NCI-H1105 (cell line): ENCODE measurements at places on chromosomes 16 and 17.

GRCh38 chr17:36131421-36131820 lies 27.8 kb downstream of the CCL4 start:
- no peak for DNase-seq

- no peak for DNase-seq
These were observed 66.9 kb downstream of the METRNL start for GRCh38 chr17:83146347-83146746.

DNA sequence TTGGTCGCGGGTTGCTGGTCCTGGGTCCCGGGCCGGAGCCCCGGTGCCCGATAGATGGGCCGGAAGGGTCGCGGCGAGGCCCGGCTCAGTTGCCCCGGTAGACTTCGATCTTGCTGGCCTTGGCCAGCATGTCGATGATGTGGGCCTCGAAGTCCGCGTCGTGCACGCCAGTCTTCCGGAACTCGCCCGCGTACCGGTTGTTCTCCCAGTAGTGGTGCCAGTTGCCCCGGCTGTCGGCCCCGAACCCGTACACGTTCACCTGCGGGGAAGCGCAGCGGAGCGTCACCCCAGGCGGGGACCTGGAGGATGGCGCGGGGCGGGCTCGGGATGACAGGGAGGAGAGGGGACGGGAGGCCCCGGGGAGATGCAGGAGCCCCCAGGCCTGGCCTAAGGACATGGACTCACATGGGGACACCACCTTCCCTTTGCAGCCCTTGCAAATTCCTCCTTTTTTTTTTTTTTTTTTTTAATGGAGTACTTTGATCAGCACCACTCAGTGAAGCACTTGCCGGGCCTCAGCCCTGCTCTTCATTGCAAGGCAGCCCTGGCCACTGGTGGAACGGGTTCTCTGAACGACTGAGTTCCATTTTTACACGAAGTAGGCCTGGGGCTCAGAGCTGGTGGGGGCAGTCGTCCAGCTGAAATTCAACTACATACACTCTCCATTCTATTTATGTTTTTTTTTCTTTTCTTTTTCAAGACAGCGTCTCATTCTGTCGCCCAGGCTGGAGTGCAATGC lies 35.1 kb downstream of the DDX19A start:
- DNase-seq = no peak

GRCh38 chr17:45147581-45148182 lies 593 bp upstream of the HEXIM1 start:
- DNase-seq = peak; percentile 82

- no peak for DNase-seq
These were observed 312.7 kb upstream of the ERCC4 start for GRCh38 chr16:13607289-13607688.

DNA sequence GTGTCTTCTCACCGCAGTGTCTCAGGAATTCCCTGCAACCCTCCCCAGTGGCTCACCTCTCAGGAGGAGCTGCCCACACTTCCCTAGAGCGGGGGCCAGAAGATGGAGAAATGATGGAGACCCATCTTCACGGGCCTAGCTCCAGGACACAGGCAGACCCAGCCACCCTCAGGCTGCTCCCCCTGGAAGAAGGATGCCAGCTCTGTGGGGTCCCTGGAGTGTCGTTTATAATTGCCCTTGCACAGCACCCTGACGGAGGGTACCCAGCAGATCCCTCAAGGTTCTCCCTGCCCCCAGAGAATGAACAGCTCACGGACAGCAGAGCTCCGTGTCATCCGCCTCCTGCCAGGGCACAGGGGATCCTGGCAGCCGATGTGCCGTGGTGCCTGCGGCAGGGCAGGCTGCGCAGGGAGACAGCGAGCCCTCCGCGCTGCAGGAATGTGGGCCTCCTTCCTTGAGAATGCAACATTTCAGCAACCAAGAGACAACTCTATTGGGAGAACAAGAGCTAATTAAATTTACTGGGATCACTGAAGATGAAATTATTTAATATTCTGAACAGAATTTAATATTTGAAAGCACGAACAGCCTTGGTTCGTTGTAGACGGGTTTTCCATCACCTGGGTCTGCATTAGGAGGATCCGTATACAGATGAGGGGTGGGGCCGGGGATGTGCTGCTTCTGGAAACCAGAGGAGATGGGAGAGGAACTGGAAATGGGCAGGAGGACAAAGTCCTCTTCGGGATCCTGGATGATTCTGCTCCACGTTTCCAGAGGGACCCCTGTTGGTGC lies 21.0 kb upstream of the RBFOX3 start:
- no peak for DNase-seq

DNA sequence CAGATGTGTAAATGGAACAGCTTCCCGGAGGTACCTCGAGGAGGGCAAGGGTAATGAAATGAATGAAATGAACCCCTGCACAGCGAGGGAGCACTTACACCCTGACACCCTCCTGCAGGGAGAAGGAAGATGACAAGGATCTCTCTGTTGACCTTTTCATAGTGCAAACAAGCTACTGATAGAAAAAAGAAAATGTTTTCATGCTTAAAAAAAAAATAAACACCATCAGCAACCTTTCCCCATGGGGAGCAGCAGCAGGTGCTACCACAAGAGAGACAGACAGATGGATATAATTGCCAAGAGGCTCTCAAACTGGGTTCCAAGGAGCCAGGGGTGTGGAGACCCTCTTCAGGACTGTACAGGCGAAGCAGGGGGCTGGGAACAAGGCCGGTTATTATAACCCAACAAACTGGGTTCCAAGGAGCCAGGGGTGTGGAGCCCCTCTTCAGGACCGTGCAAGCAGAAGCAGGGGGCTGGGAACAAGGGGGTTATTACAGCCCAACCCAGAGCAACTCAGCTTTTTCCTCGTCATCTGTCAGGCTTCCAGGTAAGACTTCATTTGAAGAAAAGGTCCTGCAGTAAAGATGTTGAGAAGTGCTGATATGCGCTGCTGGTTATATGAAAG lies 718 bp upstream of the RPH3AL start:
- DNase-seq = no peak

- DNase-seq = no peak
These were observed 357.9 kb upstream of the ZFHX3 start for GRCh38 chr16:73405851-73406250.

DNA sequence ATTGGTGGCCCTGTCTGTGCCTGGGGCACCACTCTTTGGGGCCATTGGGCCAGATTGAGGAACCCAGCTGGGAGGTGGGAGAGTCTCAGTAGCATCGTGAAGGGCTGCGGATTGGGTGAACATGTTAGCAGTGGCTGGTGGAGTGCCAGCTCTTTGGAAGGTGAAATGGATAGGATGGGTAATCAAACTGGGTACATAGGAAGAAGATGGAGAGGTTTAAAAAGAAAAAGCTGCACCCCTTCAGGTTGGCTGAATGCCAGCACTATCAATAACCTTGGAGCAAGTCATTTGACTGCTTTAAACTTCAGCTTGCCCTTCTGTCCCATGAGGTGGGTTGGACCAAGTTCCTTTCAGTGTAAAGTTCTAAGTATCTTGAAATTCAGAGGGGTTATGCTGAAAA lies 95.0 kb downstream of the RPTOR start:
- no peak for DNase-seq

GRCh38 chr17:17150448-17150800 lies 55.7 kb downstream of the PLD6 start:
- DNase-seq = no peak

- DNase-seq = no peak
These were observed 4.0 kb downstream of the LYRM1 start for GRCh38 chr16:20904507-20905081.

- DNase-seq = no peak
These were observed 116.4 kb downstream of the SEC14L1 start for GRCh38 chr17:77257169-77257568.

DNA sequence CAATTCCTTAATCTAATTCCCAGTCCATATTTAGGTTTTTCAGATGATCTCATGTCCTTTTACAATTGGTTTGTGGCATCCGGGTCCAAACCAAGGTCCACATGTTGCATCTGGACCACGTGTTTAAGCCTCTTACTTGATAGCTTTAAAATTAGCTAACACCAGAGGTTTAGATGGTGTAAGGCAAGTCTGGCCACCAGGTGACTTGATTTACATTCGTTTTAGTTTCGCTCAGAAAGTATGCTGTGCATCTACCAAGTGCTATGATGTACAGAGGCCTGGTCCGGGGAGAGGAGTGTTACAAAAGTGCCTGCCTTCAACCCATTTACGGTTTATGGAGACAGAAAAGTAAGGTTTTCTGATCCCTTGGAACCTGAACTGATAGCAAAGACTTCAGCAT lies 878 bp upstream of the DNAJA2 start:
- DNase-seq = peak; percentile 25

- DNase-seq = peak; percentile 16
These were observed 994 bp downstream of the CLTC start for GRCh38 chr17:59620518-59621259.

- peak; percentile 17 for DNase-seq
These were observed 435.3 kb upstream of the ZFHX3 start for GRCh38 chr16:73483076-73483791.

GRCh38 chr17:16460796-16461605 lies 31.0 kb downstream of the LRRC75A start:
- DNase-seq = no peak

GRCh38 chr17:69142175-69142802 lies 594 bp upstream of the ABCA6 start:
- no peak for DNase-seq

DNA sequence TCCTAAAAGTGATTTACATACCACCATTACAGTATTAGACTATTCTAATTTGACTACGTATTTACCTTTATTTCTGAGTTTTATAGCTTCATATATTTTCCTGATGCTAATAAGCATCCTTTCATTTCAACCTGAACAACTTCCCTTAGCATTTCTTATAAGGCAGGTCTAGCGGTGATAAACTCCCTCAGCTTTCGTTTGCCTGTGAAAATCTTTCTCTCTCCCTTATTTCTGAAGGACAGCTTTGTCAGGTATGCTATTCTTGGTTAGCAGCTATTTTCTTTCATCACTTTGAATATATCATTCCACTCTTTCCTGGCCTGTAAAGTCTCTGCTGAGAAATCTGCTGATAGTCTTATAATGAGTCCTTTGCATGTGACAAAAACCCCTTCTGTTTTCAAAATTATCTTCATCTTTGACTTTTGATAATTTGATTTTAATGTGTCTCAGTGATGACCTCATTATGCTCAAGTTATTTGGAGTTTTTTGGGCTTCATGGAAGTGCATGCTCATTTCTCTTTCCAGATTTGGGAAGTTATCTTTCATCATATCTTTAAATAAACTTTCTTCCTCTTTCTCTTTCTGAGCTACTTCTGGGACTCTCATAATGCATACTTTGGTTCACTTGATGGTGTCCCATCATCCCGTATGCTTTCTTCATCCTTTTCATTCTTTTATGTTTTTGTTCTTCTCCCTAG lies 285.4 kb upstream of the PMFBP1 start:
- DNase-seq = no peak

DNA sequence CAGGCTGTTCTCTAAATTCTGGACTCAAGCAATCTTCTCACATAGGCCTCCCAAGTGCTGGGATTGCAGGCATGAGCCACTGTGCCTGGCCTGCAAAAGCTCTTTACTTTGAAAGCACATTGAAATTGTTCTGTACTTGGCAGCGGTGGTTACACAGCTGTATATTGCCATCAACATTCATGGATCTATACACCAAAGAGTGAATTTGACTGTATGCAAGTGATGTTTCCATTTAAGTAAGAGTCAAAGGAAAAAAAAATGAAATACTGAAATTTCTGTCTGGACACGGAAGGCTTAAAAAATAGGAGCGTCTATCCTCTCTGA lies 450.6 kb upstream of the PSMD7 start:
- no peak for DNase-seq

- no peak for DNase-seq
These were observed 16.6 kb downstream of the COPS3 start for GRCh38 chr17:17264430-17264829.

DNA sequence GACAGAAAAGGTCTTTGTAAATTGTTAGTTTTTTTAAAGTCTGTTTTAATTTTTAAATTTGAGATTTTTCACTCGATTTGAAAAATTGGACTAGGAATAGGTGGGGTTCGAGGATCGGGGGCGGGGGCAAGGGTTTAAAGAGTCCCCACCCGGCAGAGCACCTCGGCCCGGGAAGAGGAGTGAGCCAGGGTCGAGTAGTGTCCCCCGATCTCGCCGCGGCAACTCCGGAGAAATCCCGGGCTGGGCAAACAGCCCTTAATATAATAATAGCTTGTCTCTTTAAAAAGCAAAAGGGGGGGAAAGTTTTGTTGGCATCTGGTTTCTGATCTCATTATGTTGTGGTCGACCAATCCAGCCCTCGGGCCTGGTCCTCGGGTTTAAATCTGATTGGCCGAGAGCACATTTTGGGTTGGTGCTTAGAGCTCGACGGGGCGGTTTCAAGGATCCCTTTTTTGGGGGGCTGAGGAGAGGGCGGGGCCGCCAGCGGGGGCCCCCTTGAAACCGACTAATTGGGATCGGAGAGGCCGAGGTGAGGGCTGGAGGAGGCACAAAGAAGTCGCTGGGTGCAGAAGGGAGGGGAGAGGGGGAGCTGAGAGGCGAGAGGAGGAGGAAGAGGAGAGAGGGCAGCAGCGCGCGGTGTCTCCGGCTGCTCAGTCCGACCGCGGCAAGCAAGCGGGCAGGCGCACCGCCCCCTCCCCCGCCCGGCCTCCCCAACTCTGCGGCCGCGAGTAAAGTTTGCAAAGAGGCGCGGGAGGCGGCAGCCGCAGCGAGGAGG lies at the start of gene FZD2:
Gene FZD2, plus strand, starts transcription at position 653 of the 775 bp plus-strand sequence. CDS start 205 bp downstream, outside the sequence.
- peak; percentile 87 for DNase-seq

DNA sequence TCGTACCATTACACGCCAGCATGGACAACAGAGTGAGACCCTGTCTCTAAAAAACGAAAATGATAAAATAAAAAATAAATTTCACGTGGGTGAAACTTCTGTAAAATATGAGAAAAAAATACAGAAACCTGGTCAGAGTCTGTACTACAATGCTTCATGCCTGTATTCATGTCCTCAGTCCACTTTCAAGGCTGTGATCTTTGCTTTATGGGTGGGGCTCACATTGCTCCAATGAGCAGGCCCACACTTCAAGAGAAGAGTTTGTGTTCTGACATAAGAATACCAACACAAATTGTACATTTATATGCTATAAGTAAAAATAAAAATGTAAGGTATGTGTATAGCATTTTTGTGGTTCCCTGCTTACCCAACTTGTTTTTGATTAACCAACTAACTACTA lies 32.2 kb upstream of the ABCA3 start:
- no peak for DNase-seq

DNA sequence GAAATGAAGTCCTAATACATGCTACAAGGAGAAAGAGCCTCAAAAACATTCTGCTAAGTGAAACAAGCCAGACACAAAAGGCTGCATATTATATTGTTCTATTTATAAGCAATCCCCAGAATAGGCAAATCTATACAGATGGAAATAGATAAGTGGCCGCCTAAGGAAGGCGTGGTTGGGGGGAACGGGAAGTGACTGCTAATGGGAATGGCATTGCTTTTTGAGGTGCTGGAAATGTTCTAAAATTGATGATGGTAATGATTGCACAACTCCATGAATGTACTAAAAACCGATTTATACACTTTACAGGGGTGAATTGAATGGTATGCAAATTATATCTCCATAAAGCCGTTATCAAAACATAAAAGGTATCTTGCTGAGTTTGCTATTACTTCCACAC lies 67.7 kb downstream of the GAS7 start:
- no peak for DNase-seq

DNA sequence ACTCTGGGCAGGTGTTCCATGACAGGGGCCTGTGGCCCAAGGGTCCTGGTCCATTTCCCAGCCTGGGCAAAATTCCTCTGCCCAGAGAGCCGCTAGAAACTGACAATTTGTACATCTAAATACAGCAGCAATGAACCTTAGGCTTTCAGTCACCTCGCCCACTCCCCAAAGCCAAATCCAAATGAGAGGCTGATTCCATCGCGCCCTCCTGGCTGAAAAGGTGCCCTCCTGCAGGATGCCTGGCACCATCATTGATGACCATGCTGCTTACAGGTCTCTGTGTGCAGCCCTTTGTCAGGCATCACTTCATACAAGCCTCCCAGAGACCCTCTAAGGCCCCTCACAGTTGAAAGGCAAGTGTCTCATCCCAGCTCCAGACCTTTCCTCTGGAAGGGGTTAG lies 114.7 kb downstream of the C16orf78 start:
- no peak for DNase-seq
